ENCODE measurements at places on chromosomes 2 and 18. TPM values are rescaled to one million over a fixed set of nuclear protein-coding genes. Genes with fewer than 3 reads are reported as not detected.

CYB5A gene
- 130 TPM for total RNA-seq

CTAGE1 gene
- not detected for total RNA-seq

- DNase-seq, result no peak
These were observed 17.5 kb upstream of the TMEM163 start for GRCh38 chr2:134736167-134736880.

GRCh38 chr2:2191110-2191707 is 139.9 kb downstream of the MYT1L start:
- no peak for DNase-seq

DNA sequence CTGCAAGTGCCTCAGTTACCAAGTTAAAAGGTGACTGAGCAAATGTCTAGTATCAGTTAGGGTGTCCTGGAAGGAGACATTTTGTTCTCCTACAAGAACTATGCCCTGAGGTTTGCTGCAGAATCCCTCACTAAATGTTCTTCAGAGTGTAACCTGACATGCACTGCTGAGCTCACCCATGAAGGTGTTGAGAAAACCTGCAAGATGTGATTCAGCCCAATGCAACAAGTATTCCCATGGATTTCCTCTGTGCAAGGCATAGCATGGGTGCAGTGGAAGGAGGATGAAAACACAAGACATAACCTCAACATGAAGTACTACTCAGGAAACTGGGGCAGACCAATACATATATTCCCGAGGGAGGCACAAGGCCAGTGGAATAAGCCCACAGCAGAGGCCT is 15.4 kb upstream of the UGT1A8 start:
- DNase-seq, result no peak

DNA sequence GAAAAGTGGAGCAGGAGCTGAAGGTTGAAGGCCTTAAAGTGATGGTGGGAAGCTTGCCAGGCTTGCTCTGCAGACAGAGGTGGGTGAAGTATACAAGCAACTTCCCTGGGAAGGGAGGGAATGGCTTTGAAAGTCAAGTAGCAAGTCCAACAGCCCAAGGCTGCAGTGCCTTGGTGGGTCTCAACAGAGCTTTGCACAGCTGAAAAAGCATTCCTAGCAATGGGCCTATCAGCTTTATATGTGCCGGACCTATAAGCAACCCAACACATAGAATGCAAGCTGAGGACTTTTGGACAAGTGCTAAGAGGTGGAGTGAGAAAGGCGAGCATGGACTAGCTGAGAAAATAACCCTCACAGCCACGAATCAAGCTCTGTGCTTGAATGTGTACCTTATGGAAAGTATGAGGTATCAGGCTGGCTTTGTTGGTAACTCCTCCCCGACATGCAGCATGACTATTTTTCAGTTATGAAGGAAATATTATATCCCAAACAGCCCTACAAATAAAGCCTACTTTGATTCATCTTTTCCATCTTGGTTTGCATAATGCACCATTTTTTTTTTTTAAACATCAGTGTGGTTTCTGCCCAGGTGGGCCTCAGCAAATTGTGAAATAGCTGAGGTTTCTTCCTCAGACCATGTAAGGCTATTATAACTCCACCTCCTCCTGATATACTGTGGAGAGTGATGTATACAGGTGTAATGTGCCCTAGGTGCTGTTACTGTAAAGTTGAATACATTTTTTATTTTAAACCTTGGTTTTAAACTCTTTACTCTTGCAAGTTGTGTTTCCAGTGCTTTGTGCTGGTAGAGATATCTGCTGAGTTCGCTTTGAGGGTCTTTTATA is 241.4 kb upstream of the CXCR4 start:
- DNase-seq, result no peak

DNA sequence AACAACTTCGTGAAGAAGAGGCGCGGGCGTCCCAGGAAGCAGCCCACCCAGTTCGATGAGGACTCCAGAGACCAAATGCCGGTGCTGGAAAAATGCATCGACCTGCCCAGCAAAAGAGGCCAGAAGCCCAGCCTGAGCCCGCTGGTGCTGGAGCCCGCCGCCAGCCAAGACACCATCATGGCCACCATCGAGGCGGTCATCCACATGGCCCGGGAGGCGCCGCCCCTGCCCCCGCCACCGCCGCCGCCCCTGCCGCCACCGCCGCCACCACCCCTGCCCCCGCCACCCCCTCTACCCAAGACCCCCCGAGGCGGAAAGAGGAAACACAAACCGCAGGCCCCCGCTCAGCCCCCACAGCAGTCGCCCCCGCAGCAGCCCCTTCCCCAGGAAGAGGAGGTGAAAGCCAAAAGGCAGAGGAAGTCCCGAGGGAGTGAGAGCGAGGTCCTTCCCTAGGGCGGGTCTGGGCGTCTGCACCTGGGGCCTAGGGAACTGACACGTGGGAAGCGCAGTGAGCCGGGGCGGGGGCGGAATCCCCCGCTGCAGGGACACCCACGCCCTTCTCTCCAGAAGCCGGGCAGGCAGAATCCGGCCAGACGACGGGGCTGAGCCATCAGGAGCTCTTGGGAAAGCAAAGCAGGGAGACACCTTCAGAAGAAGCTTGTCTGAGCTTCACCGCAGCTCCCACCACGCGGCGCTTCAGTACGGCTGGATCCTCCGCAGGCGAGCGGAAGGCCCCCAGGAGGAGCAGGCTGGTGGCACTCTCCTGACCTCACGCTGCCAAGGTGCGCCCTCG is 382.8 kb downstream of the SETBP1 start:
- no peak for DNase-seq

All from HT-29 (cell line).